Right forelimb (tissue), 1 donor: ENCODE measurements at places on chromosomes 6 and 20.
A peak's percentile ranks its signal among the peaks of the same experiment; 100 is the strongest.

DNA sequence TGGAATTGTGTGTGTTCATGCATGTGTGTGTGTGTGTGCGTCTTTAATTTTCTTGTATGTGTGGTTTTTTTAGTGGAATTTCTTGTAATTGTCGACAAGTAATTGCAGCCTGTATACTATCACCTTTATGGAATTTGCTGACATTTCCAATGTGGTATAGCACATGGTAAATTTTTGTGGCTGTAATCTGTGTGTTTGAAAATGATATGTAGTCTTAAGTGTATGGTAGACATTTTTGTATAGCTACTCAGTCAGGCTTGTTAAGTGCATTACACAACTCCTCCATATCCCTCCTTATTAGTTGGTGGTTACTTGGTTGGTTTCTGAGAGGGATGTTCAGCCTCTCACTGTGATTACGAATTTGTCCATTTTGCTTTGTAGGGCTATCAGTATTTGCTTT lies 384.5 kb upstream of the HSF2 start:
- DNase-seq, result no peak

GRCh38 chr6:20906945-20907344 lies 372.7 kb downstream of the CDKAL1 start:
- no peak for DNase-seq

GRCh38 chr20:50632236-50632635 lies 59.1 kb downstream of the RIPOR3 start:
- DNase-seq, result no peak

GRCh38 chr6:54267798-54268197 lies 40.4 kb upstream of the TINAG start:
- DNase-seq, result no peak

DNA sequence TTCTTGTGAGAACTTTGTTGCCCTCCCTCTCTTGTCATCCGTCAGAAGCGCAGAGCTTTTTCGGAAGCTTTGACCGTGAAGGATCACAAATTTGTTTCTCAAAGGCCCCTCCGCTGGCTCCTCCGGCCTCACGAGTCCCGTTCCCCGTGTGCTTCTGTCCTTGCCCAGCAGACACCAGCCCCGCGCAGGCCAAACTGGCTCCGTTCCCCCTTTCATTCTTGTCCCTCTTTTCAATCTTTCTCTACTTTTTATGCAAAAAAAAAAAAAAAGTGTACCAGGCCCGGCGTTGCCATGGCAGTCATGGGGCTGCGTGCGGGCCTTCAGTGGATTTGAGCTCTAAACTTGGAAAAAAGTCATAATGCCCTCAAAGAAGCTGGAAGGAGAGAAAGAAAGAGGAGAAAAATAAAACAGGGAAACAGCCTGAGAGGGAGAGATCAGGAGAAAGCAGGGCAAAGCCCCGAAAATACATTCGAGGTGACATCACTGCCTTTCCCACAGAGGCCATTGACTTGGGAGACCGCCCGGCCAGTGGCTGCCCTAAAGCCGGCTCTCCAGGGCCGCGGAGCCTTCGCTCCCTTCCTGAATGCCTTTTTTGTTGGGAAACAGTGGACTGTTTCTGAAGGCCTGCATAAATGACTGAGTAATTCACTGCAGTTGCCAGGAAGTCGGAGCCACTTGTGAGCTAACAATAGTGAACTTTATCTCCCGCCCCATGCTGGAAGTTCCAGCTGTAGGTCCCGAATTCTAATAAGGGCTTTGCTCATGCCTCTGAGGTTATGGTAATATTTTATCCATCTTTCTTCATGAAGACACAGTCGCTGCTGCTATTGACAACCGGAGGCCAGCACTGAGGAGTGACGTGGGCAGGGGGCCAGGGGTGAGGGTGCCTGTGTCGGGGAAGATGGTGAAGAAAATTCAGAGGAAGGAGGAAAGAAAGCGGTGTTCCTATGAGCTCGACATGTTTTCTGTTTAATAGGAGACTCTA lies 670.9 kb downstream of the QKI start:
- DNase-seq, result peak; percentile 76

DNA sequence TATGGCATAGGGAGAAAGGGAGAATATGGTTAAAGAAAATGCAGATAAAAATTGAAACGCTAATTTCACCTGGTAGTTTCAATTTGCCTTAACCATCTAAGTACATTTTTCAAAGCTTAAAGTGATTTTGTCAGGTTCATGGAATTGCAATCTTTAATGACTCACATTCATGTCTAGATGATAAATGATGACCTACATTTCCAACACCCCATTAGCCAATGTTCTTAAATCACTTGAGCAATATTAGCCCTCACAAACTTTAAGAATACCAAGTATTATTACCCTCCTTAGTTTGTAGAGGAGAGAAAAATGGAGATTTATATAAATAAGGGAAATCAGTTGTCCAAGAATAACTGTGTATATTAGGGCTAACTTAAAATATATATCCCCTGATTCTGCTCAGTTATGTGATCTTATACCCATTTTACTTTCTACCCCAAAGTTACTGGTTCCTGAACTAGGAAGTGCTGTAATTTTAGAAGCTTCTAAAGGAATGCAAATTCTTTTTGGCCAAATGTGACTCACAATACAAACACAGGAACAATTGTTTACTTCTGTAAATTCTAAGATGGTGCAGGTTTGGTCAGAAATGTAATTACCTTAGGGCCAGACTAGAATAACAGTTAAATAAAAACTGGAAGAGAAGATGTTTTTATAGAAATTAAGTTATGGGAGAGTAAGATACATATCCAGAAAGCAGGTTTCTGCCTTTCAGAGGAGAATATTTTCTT lies 34.5 kb downstream of the TPBG start:
- no peak for DNase-seq

DNA sequence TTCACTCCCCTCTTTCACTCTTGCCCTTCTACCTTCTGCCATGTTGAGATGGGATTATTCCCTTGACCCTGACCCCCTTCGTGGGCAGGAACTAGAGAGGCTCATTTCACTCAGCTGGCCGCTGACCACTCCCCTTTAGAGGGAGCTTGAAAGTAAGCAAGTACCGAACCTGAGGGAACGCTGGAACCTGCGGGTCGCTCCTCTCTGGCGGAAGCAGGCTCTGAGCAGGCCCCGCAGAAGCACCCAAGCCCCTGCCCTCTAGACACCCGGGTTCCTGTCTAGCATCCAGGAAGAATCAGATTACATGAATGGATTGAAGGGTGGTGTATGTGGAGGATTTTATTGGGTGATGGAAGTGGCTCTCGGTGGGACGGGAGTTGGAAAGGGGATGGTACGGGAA lies 11.9 kb upstream of the MYCT1 start:
- DNase-seq, result no peak

DNA sequence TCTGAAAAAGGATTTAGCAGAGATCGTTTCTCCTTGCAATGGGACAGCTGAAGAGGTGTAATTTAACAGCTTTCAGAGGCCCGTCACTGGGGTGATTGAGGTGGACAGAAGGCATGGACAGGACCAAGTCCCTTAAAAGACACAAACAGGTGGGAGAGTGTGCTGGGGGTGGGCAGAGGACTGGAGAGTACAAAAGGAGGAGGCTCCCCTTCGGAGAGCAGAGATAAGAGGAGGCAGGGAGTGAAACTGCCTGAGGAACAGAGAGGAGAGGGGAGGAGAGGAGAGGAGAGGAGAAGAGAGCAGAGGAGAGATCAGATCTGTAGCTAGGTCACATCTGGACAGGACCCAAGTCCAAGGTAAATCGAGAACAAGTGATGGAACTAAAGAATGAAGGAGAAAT lies 48.6 kb upstream of the PKHD1 start:
- peak; percentile 45 for DNase-seq

GRCh38 chr6:100998111-100998510 lies 117.0 kb upstream of the ASCC3 start:
- no peak for DNase-seq

DNA sequence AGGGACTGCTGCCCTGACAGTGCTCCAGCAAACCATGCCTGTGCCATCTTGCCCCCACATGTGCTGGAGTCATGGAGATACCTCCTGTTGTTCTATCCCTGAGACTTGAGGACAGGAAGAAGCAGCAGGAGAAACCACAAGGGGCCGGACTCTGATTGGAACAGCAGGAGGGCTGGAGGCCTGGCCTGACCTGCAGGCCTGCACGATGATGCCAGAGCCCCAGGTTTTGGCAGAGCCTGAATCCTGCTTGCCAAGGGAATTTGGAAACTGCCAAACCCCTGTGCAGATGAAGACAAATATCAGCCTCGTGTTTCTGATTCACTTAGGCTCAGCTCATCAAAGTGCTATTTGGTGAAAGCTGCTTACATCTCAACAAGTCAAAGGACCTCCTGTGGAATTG lies 177.6 kb downstream of the MAFB start:
- no peak for DNase-seq

DNA sequence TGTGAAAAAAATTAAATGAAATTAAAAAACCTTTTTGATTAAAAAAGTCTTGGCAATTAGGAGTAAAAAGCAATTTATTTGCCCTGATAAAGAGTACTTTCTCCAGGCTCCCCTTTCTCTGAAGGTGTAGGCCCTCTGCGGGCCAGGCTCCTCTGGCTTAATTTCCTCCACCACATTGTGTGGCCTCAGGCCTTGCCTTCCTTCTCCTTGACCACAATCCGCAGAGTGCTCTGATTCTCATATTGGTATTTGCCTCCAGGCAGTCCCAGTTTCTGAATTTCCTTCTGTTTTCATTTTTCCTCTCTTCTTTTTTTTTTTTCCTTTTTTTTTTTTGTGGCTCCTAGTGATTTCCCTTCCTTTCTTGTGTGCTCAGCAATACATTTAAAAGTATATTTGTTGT lies 96.4 kb downstream of the AIG1 start:
- DNase-seq, result no peak

- DNase-seq, result no peak
Measured at GRCh38 chr6:40999569-40999968, 39.5 kb downstream of the UNC5CL start.

GRCh38 chr6:4941782-4942672 lies 61.8 kb downstream of the RPP40 start:
- no peak for DNase-seq

DNA sequence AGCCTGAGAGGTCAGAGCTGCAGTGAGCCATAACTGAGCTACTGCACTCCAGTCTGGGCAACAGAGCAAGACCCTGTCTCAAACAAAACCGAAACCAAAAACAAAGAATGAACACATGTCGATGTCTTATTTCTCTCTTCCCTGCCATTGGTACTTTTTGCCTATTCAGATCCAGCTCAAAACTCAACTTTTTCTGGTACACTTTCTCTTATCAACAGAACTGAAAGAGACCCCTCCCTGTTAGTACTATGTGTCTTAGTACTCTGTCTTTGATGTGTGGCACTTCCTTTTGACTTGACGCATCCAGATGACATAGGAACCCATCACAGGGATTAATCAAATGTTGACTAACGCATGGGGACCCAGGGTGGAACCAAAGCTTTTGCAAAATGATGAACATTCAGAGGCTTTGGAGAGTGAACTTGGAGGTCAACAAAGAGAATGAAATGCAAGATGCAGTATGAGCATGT lies 44.8 kb downstream of the AKAP12 start:
- DNase-seq, result no peak

- peak; percentile 77 for DNase-seq
Measured at GRCh38 chr6:146543940-146544615, 445 bp downstream of the RAB32 start.

GRCh38 chr20:63823691-63824311 lies 7.3 kb downstream of the ZBTB46 start:
- DNase-seq, result no peak

DNA sequence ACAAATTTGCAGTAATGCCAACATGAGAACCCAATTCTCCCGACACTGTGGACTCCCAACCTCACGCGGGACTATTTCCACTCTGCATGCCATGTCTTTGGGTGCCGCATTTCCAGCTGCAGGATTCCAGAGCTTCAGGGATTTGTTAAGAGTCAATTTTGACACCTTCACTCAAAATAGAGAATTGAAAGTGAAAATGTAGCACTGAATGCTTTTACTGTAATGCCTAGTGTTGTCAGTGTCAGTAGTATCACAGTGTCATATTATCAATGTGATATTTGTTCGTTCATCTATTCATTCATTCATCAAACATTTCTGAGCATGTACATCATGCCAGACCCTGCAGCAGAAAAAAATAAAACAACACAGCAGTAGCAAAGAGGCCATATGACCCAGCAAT lies 13.4 kb upstream of the FAM50B start:
- no peak for DNase-seq

GRCh38 chr20:60206259-60206658 lies 248.0 kb downstream of the CDH26 start:
- no peak for DNase-seq

DNA sequence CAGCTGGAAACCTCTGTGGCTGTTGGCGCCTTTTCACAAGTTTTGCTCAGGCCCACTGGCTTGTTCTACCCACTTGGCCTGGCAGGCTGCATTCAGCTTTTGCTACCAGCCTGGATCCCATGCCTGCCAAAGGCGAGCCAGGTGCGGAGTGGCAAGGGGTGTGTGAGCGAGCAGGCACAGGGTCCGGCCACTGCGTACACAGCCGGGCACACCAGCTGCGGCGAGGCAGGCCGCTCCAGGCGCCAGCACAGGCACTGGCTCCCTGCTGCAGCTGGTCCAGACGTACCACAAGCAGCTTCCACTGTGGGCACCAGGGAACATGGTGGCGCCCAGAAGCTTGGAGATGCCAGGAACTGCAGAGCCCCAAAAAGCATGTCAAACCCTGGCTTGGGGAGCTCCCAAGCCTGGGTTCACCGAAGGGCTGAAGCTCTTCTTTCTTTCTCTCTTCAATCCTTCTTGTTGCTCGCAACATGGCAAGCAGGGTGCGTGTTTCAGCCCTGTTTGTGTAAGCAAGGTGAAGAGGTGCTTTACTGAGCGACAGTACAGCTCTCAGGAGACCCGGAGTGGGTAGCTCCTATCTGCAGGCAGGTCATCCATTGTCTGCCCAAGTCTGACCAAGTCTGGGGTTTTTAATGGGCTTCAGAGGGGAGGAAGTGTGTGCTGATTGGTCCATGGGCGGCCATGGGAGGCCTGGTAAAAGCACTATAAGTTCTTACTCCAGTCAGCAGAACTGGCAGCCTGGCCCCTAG lies 32.6 kb upstream of the GRM4 start:
- no peak for DNase-seq

DNA sequence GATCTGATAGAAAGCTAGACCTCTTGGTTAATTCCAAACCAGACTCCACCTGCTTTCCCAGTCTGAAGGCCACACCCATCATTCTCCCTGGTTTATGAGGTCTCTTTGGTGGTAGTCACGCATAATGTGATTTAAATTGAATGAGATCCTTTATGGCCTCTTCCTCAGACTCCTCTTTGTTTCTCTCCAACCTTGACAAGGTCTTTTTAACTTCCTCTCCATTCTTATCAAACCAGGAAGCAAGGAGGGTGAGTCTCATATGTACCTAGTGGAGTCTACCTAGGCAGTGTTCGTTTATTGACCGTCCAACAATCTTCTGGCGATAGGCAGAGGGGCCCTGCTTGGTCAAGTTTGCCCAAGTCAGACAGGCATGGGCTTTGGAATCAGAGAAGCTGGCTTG lies 184.2 kb upstream of the LAMP5 start:
- no peak for DNase-seq

- no peak for DNase-seq
Measured at GRCh38 chr20:46087161-46087560, 2.6 kb downstream of the NCOA5 start.
